Colonic mucosa (tissue), 4 donors: ENCODE measurements at places on chromosomes 6 and 20.

GRCh38 chr20:45304464-45304999, 2.1 kb upstream of the RBPJL start:
- H3K4me3 ChIP-seq = no peak overlapping the region
- H3K4me1 ChIP-seq = no peaks in the 10 kb centered on the region
- no peak for DNase-seq
- H3K27ac ChIP-seq = no peak overlapping the region
- peaks cover 6% of the 10 kb centered on the region for H3K27me3 ChIP-seq
- H3K36me3 ChIP-seq = no peaks in the 10 kb centered on the region

GRCh38 chr20:47358672-47359529, 2.4 kb upstream of the ZMYND8 start:
- no peaks in the 10 kb centered on the region for H3K27me3 ChIP-seq
- peak; percentile 94 for DNase-seq
- peak overlapping the region; percentile 99 for H3K27ac ChIP-seq
- H3K4me1 ChIP-seq = peaks cover 48% of the 10 kb centered on the region

DNA sequence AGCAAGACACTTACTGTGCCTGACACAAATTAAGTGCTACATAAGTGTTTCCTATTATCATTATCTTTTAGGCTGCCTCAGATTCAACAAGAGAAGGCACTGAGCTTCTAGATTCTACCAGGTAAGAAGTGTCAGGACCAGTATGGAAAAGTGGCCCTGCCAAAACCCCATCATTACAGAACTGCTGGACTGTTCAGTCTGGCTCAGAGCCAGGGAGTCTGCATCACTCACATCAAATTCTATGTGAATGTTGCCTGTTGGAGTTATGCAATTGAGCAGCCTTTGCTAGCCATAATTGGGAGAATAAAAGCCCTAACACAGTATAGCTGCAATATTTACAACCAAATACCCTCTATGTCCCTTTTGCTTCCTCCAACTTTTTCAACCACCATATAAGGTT, 70.9 kb downstream of the ATG5 start:
- H3K36me3 ChIP-seq = no peaks in the 10 kb centered on the region
- no peak overlapping the region for H3K27ac ChIP-seq
- no peaks in the 10 kb centered on the region for H3K4me1 ChIP-seq
- DNase-seq = no peak
- H3K27me3 ChIP-seq = no peaks in the 10 kb centered on the region

GRCh38 chr6:168376120-168376519, 56.5 kb upstream of the DACT2 start:
- H3K27me3 ChIP-seq = no peaks in the 10 kb centered on the region
- no peaks in the 10 kb centered on the region for H3K4me1 ChIP-seq
- no peak overlapping the region for H3K27ac ChIP-seq
- no peaks in the 10 kb centered on the region for H3K36me3 ChIP-seq
- DNase-seq = no peak

DNA sequence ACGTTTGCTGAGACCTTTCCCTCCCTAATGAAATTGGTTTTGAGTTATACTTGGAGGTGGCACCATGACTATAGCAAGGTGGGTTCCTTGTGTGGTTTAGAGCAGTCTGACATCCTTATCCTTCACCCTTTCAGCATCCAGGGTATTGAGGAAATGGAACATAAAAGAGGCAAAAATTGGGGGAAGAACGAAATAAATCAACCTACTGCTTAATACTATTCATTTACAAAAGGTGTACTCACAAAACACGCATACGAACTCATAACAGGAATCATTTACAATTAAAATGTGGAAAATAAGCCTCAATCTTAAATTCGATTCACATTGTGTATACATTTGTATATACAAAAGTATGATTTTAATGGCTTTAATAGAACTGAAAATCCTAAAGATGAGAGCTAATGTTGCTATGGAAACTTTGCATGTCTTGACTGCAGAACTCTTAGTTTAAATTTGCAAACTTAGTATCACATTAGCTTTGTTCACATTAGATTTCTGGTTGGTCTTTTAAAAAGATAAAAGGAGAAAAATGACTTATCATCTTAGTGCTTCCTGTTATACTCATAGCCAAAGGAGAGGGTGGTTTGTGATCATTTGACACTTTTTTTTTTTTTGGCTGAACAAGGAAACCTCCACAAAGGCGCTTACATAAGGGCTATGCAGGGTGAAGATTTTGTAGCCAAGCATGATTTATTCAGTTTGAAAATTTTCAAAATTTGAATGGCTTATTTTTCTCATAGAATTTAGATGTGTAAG, 76.1 kb upstream of the ATXN1 start:
- no peak overlapping the region for H3K4me3 ChIP-seq
- DNase-seq = no peak
- no peaks in the 10 kb centered on the region for H3K27me3 ChIP-seq
- H3K27ac ChIP-seq = no peak overlapping the region

- no peak overlapping the region for H3K4me3 ChIP-seq
- H3K27ac ChIP-seq = no peak overlapping the region
- no peak for DNase-seq
- no peaks in the 10 kb centered on the region for H3K4me1 ChIP-seq
- H3K27me3 ChIP-seq = no peaks in the 10 kb centered on the region
These were observed 163.8 kb downstream of the MMUT start for GRCh38 chr6:49299279-49299678.
